ENCODE measurements at places on chromosomes 3 and 15.

GRCh38 chr15:30042556-30042955 lies 40.2 kb upstream of the GOLGA8J start:
- DNase-seq: no peak

- no peak for DNase-seq
Measured at GRCh38 chr15:40066589-40066988, 27.6 kb upstream of the SRP14 start.

DNA sequence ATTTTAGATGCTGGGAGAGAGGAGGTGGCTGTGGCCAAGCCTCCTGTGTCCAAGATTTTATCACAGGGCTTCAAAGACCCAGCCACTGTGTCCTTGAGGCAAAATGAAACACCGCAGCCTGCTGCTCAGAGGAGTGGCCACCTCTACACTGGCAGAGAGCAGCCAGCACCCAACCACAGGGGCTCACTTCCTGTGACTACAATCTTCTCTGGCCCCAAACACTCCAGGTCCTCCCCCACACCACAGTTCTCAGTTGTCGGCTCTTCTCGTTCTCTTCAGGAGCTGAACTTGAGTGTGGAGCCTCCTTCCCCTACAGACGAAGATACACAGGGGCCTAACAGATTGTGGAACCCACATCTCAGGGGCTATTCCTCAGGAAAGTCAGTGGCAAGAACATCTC lies 45.6 kb downstream of the CDAN1 start:
- peak; percentile 9 for DNase-seq

DNA sequence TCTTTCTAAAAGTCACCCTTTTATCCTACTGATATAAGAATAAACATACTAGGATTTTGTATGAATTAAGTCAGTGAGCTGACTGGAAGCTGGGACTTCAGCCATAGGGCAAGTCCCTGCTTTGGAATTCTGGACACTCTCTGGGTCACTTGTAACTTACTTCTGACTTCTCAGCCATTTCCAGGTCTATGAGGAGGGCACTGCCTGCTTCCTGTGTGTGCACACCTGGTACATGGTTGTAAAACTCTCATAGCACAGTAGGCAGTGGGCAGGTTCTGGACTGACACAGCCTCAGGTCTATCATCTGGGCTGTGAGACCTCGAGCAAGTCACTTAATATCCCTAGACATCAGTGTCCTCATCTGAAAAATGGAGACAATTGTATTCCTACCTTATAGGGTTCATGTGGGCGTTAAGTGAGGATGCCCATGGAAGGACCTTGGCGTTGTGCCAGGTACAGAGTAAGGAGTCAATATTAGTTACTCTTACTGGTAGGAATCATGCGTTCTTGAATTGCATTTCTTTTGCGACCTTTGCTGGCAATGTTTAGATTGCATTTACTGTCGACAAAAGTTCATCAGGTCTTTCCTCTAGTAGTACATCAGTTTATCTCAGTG lies 27.5 kb upstream of the TGM5 start:
- no peak for DNase-seq

- DNase-seq: no peak
Measured at GRCh38 chr3:66473181-66473580, 27.6 kb downstream of the LRIG1 start.

- DNase-seq: no peak
Measured at GRCh38 chr3:60707452-60708020, 543.7 kb downstream of the FHIT start.

DNA sequence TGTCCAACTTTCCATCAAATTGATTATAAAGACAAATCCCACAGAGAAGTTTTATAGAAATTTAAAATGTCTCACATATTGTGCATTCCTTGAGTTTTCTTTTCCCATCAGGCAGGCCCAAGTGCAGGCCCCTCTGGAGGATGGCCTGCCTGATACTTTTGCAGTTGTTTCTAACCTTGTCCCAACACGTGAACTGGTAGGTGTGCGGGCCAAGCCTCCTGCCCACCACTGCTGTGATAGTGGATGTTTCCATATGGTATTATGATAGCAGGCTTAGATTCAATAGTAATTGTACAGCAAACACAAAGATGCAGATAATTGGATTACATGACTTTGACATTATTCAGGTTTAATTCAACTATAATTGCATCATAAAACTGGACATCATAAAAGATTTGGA lies 1.4 kb downstream of the P2RY12 start:
- no peak for DNase-seq

GRCh38 chr3:166127969-166128368 lies 290.7 kb upstream of the BCHE start:
- no peak for DNase-seq

DNA sequence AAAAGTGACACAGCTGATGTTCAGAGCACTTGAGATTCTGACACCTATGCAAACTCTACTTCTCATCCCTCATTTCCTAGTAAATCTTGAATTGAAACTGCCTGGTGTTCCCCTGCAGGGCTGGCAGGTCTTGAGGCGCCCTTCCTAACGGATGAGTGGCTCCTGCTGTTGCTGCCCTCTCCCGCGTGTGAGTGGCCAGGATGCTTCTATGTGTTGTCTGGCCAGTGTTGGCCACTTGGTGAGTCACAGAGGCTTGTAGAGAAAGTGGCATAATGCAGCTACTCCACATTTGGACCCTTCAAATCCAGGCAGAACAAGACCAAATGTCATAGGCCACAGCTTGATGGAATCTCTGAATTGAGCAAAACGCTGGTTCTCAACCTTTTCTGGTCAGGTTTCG lies 63.6 kb downstream of the MOBP start:
- DNase-seq: no peak

GRCh38 chr3:45007091-45007490 lies 19.0 kb upstream of the CLEC3B start:
- DNase-seq: no peak

GRCh38 chr15:90095521-90095959 lies 6.7 kb downstream of the IDH2 start:
- DNase-seq: no peak

Data from activated naive CD8-positive, alpha-beta T cell treated with anti-CD3 and anti-CD28 coated beads, Interleukin-2, amount 50 U/mL, for 24 hours (primary cell).